ENCODE measurements at places on chromosomes 5 and 9. TPM values are rescaled to one million over a fixed set of nuclear protein-coding genes. Genes with fewer than 3 reads are reported as not detected.
A peak's percentile ranks its signal among the peaks of the same experiment; 100 is the strongest.

Gene PCDHB12
- not detected for total RNA-seq

- peak; percentile 63 for DNase-seq
- no peaks in the 10 kb centered on the region for H3K27me3 ChIP-seq
- peak overlapping the region; percentile 91 for H3K27ac ChIP-seq
- H3K36me3 ChIP-seq, result peaks cover 6% of the 10 kb centered on the region
- H3K4me3 ChIP-seq, result peak overlapping the region; percentile 88
Observed at GRCh38 chr5:107474716-107475489, 195.8 kb downstream of the EFNA5 start.

DNA sequence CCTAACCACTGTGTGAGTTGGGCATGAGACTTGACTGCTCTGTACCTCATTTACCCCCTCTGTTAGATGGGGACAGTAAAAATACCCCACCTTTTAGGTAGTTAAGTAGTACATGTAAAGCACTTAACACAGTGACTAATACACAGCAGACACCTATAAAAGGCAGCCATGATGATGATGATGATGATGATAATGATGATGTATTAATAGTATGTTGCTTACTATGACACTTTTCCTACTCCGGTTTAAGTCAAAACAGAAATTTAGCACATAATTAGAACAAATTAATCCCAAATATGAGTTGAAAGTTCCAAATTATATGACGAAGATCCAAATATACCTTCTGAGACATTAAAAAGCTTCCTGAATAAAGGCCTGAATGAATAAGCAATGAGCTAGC lies 222.1 kb downstream of the GAPVD1 start:
- H3K4me3 ChIP-seq, result no peak overlapping the region
- DNase-seq, result no peak
- H3K4me1 ChIP-seq, result peaks cover 6% of the 10 kb centered on the region

DNA sequence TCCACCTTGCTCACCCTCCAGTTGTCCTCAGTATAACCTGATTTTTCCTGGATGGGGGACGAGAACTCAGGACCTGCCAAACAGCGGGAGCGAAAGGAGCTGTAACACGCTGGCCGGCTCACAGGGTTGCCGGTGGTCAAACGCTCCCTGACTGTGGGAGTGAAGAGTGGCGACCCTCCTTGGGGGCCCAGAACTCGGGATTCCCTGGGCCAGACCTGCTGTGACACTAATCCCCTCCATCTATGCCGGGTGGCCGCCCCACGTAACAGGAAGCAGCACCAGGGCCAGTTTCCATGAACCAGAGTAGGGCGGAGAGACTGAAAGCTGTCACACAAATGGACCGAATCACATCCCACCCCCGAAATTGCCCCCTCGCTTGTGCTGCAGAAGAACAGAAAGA lies 1809.2 kb upstream of the ACO1 start:
- no peaks in the 10 kb centered on the region for H3K4me1 ChIP-seq
- H3K36me3 ChIP-seq, result peaks cover 3% of the 10 kb centered on the region
- no peak overlapping the region for H3K27ac ChIP-seq

DNA sequence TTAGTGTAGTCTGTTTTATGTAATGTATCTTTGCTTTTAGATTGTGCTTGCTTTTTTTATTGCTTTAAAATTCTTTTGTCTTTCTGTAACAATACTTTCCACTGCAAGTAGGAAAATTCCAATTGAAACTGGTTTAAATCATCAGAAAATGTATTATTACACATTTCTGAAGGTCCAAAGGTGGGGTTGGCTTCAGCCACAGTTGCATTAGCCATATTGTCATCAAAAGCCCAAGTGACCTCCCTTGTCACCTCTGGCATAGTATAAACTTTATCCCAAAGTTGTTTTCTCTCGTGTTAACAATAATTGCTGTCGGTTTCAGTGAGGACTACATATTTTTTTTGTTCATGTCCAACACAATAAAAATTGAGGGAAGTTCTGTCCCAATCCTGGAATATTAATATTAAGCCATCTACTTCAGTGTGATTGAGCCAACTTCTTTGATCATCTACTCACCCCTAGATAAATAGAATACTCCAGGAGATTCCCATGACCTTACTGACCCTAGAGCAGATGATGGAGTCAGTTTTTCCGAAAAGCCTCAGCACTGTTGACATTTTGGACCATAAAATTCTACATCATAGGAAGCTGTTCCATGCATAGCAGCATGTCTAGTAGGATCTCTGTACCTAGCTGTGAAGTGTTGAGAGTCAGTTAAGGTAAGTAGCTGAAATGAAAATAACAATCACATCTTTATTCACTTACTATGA lies 52.4 kb upstream of the MACIR start:
- no peaks in the 10 kb centered on the region for H3K27me3 ChIP-seq
- DNase-seq, result no peak
- no peak overlapping the region for H3K4me3 ChIP-seq
- peaks cover 17% of the 10 kb centered on the region for H3K36me3 ChIP-seq
- H3K27ac ChIP-seq, result no peak overlapping the region
- H3K4me1 ChIP-seq, result peaks cover 16% of the 10 kb centered on the region

DNA sequence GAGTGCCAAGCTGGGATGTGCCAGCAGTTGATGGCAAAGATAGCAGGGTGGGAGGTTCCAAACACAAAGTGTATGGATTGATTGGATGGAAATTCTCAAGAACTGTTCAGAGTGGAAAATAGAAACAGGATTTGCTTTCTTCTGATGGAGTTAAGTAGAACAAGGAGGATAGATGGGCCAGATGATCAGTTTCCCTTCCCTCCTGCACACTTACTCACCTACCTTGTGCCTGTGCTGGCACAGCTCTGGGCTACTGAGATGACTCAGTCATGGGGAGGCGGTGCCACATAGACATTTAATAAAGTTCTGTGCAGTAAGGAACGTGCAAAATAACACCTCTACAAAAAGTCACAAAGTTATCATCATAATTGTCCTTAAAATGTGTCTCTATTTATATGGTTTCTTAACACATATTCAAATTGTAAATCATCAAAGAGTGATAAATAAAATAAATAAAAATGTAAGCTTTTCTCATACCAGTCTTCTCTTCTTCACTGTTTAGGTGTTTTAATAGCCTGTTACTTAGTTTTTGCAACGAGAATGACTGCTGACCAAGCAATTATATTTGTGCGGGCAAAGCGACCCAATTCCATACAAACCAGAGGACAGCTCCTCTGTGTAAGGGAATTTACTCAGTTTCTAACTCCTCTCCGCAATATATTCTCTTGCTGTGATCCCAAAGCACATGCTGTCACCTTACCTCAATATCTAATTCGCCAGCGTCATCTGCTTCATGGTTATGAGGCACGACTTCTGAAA lies 12.7 kb downstream of the PTPDC1 start:
- DNase-seq, result no peak
- H3K36me3 ChIP-seq, result no peaks in the 10 kb centered on the region
- H3K27me3 ChIP-seq, result no peaks in the 10 kb centered on the region

GRCh38 chr5:156182174-156182967 lies 144.6 kb upstream of the SGCD start:
- peaks cover 2% of the 10 kb centered on the region for H3K27me3 ChIP-seq
- no peak overlapping the region for H3K4me3 ChIP-seq
- H3K36me3 ChIP-seq, result peaks cover 5% of the 10 kb centered on the region
- DNase-seq, result no peak
- H3K4me1 ChIP-seq, result no peaks in the 10 kb centered on the region

DNA sequence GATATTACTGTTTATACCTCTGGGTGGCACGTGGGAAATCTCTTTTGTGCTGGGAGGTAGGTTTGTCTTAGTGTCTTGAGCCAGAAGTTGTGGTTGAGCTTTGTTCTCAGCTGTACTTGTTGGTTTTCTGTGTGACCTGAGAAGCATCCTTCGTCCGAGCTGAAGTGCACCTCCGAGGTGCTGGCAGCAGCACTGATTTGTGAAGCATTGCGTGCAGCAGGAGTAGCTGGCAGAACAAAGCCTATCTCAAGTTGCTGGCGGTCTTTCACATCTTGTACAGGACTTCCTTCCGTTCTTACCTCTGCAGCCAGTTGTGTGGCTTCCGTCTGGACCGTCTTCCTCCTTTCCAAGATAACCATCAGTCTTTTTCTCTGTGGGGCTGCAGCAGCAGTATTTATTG lies 4.3 kb downstream of the PRRC2B start:
- H3K36me3 ChIP-seq, result no peaks in the 10 kb centered on the region
- H3K4me1 ChIP-seq, result peaks cover 67% of the 10 kb centered on the region

- no peaks in the 10 kb centered on the region for H3K27me3 ChIP-seq
- no peak for DNase-seq
- H3K4me3 ChIP-seq, result no peak overlapping the region
- no peak overlapping the region for H3K27ac ChIP-seq
- peaks cover 4% of the 10 kb centered on the region for H3K36me3 ChIP-seq
- no peaks in the 10 kb centered on the region for H3K4me1 ChIP-seq
Observed at GRCh38 chr5:63727583-63727982, 234.7 kb downstream of the HTR1A start.

GRCh38 chr9:97850746-97851445 lies 2.1 kb upstream of the FOXE1 start:
- no peaks in the 10 kb centered on the region for H3K36me3 ChIP-seq
- DNase-seq, result no peak
- no peak overlapping the region for H3K27ac ChIP-seq
- H3K4me1 ChIP-seq, result peaks cover 5% of the 10 kb centered on the region
- no peak overlapping the region for H3K4me3 ChIP-seq

GRCh38 chr5:103514371-103514770 lies 48.2 kb downstream of the NUDT12 start:
- H3K36me3 ChIP-seq, result no peaks in the 10 kb centered on the region
- H3K27me3 ChIP-seq, result peaks cover 5% of the 10 kb centered on the region
- H3K4me3 ChIP-seq, result no peak overlapping the region
- DNase-seq, result no peak

Measured in natural killer cell treated with Interleukin-12 subunit alpha and Interleukin-12 subunit beta and Interleukin-15 and Interleukin-18, amount 100 ng/mL, for 72 hours (primary cell).